ENCODE measurements at places on chromosomes 2 and 18.

- DNase-seq = no peak
These were observed 440.5 kb upstream of the SMIM21 start for GRCh38 chr18:75868031-75868430.

DNA sequence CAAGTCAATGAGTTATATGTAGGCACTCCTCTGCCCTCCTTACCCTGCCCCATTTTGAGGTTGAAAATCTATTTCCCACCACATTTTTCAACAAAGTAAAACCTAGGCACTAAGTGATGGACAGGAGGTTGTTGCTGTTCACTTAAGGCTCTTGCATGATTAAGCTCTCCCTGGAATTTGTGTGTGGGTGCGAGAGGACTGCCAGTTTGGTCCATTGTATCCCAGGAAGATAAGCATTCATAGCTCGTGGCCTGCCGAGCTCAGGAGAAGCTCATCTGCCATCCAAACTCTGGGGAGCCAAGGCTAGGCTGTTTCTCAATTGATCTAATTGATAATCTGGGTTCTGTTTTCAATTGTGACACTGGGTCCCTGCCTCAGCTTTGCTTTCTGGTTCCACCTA lies 4.7 kb upstream of the MAP4K4 start:
- DNase-seq = no peak

DNA sequence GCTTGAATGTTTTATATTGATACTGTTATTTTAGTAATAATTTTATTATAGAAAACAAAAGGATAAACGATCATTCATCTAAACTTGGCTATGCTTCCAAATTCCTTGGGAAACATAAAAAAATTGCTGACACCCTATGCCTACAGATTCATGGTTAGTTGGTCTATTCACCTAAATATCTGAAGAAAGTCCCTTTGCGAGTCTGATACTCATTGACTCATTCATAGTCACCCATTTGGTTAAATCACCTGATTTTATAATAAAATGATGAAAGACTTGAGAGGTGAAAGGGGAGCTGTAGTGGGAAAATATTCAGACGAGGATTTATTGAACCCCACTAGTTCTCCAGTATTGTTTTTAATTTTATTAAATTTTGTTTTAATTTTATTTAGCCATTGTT lies 112.0 kb downstream of the PTPN4 start:
- DNase-seq = no peak

- DNase-seq = no peak
These were observed 36.8 kb downstream of the PDCL3 start for GRCh38 chr2:100599566-100599965.

DNA sequence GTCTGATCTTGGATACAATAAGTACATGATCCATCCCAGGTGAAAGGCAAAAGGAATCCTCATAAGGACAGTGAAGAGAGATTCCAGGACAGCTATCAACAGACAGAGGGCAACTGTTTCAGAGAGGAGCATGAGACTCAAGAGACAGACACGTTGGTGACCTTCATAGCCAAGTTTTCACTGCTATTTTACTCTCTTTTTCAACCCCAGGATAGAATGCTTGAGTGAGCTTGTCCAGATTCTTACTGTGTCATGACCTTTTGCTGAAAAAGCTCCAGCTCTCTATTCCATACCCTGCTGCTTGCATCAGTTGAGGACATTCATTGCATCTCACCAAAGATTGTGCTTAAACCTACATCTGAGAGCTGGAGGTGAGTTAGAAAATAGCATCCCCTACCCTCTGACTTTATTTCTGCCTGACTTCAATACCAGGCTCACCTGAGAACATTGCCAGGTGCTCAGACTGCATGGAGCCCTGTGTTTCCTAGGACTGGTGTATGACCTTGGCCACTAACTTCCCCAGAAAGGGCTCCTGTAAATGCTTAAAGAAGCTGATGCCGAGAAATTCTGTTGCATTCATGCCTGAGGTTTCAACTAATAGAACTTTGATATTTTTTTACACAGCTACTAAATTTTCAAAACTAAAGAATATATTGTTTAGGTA lies 70.4 kb upstream of the TMEM17 start:
- DNase-seq = no peak

- no peak for DNase-seq
These were observed 46.9 kb downstream of the LNPK start for GRCh38 chr2:175955136-175955535.

DNA sequence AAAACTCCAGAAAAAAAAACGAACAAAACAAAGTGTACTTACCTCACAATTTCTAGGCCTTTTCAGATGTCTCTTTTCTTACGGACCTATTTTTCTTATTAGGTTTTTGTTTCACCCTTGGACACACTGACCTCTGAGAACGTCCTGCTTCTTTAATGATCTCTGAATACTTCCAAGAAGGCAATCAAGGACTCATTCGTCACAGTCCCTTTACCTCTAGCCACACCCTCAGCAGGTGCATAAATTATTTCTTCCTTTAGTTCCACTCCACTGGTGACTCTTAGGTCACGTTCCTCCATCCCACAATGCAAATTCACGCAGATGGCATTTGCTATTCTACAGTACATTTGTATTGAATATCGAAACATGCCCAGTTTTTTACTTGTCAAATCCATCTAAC lies 21.9 kb downstream of the PELI1 start:
- no peak for DNase-seq

GRCh38 chr2:13109516-13109915 lies 392.8 kb downstream of the TRIB2 start:
- no peak for DNase-seq

- DNase-seq = no peak
These were observed 101.0 kb downstream of the BIRC6 start for GRCh38 chr2:32457814-32458213.

DNA sequence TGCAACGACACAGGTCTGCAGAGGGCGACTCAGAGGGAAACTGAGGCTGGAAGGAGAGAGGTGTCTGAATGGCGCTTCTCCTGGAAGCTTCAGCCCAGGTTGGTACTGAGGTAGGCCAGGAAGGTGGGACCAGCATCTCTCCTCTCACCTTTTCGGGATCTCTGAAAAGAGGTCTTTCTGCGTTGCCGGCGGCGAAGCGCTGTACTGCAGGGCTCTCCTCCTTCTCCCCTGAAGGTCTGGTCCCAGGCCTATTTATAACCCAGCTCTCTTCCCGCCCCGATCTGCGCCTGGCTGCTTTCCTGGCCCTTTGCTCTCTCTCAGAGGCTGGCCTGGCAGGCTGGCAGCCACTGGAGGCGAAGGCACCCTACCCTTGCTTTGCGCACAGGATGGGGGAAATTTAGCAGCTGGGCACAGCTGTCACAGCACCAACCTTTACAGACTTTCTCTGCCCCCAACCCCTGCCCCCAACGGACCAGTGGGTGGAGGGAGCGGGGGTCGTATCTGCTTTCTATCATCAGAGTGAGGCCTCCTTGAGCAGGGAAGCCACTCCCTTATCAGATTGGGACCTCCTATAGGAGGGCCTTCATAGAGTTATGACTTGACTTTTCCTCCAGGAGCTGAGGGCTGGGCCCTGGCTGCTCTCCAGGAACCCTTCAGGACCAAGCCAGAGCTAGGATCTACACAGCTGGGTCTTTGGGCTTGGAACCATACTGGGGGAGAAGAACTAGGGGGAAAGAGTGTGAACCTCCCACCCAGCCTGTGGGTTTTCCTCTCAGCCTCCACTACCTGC lies 1.1 kb downstream of the DYSF start:
- no peak for DNase-seq

- peak; percentile 29 for DNase-seq
These were observed 42.3 kb downstream of the SLC4A1AP start for GRCh38 chr2:27705851-27706622.

- DNase-seq = no peak
These were observed 21.5 kb downstream of the MEIS1 start for GRCh38 chr2:66456183-66457041.

- DNase-seq = no peak
These were observed 77.4 kb upstream of the ARHGAP28 start for GRCh38 chr18:6652098-6652497.

- DNase-seq = no peak
These were observed 39.5 kb upstream of the IMP4 start for GRCh38 chr2:130303169-130303568.

DNA sequence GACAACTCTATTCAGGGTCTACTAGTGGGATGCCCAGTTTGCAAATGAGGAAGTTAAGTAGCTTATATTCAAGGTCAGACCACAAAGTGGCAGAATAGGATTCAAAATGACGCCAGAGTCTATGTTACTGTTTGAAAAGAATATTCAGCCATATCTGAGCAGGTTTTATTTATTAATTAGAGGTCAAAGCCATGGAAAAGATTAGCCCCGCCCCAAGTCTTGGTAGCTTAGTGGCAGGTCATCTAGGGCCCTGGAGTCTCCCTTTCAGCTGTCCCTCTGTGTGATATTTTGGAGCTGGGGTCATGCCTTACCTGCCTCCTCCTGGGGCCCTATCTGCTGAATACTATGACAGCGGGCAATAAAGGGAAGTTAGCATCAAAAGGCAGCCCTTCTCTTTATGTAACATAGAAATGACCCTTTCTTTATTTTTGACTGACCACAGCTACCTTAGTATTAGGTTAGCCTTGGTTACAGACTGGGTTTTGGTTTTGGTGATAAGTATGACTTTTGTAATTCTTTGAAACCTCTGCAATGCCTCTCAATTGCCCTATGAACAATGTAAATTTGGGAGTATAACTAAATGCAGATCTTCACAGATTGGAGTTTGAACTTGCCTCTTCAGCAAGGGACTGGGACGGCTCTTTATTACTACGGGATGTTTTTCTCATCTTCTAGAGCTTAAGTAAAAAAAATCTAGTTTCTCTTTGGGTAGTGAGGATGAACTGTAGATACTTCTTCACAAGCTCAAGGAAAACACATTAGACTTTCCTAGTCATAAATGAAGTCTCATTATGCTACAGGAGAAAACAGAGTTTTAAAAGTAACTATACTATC lies 153.0 kb upstream of the ITGA4 start:
- DNase-seq = no peak

DNA sequence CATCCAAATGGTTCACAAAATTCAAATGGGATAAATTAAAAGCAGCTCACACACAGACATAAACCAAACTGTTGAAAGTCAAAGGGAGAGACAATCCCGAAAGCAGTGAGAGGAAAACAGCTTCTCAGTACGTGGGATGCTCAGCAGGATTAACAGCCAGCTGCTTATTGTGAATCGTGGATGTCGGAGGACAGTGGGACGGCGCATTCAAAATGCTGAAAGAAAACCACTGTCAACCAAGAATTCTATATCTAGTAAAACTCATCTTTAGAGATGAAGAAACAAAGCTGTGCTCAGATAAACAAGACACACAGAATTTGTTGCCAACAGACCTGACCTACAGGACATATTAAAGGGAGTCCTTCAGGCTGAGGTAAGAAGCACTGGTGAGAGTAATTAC lies 102.9 kb downstream of the NFATC1 start:
- no peak for DNase-seq

GRCh38 chr2:54836477-54836876 lies 113.0 kb downstream of the EML6 start:
- DNase-seq = no peak

DNA sequence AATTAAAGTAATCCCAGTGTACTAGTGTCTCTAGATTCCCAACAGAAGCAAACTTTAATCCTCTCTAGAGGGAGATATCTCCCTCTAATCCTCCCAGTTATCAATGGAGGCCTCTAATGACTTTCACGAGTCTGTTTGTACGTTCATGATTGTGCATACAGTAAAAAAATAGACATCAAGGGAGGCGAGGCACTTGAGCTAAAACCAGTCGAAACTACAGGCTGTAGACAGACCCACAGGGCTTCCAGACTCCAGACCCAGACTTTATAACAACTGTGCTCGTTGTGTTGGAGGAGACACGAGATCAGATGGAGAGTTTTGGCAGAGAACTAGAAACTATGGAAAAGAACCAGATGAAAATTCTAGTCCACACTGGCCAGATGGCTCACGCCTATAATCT lies 7.0 kb downstream of the DGKD start:
- DNase-seq = no peak

GRCh38 chr2:10054976-10055375 lies 11.6 kb downstream of the KLF11 start:
- DNase-seq = no peak

DNA sequence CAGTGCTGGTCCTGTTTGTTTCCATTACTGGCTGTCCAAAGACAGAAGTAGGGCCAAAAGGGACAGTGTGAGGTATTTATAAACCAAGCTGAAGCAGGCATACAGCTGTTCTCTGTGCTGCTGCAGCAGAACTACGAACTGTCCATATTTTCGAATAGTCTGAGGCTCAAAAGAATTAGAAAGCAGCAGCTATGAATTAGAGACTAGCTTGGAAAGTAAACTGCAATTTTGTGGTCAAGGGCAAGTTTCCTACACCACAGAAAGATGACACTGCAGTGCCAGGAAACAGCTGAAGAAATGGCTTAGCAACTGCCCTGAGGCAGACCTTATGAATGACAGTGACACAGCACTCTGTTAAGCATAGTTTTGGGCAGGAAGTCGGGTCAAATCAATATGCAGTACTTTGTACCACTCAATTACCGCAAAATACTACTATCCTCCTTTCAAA lies 125.3 kb downstream of the TMEM131 start:
- no peak for DNase-seq

DNA sequence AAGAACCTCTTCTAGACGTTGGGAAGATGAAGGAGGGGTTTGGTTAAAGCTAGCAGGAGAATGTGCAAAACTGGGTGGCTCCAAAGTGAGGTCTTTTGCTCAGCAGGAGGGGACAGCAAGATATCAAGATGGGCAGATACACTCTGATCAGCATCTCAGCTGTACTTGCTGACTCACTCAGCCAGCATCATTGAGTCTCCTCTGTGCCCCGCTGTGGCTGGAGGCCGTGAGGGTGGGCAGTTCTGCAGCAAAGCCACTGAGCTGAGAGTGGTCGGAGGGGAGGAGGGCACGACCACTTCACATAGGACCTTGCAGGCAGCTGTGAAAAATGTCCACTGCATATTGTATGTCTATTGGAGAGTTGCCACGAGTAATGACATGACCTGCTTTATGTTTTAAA lies 152.0 kb downstream of the CAPN13 start:
- DNase-seq = no peak

- no peak for DNase-seq
These were observed 263.9 kb downstream of the FIGN start for GRCh38 chr2:163471947-163472346.

DNA sequence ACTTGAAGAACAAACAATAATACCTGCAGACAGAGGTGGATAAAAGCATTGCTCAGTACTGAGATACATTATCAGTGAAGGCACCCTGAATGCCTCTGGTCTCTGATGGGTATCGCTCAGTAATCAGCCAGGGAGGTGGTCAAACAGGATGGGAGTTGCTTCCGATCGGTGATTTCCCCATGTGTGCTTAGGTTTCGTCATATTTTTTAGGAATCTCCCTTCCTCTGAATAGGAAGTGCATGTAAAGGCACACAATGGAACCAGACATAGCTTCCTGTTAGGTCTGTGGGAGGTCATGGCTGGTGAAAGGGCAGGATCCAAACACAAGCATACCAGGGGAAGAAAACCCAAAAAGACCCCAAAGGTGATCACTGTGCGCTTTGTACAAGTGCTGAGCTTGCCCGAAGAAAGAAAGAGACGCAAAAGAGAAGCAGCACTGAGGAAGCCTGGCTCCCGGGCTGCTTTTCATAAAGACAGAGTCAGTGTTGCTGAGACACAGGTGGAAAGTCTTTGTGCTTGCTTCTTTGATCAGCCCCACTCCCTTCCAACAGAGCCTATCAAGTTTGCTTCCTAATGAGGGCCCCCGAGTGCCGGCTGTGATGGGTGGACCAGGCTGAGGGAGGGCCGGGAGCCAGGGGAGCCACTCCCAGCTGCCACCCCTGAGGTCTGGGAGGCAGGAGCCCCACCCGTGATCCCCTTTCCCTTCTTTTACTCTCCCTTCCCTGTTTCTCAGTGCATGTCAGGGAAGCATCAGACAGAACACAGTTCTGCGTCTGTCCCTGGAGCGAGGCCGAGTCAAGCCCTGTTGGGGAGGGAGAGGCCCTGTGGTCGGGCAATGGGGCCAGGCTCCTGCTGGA lies 138.2 kb downstream of the SH3RF3 start:
- DNase-seq = no peak
